ENCODE measurements at places on chromosomes 13 and 19. TPM values are rescaled to one million over a fixed set of nuclear protein-coding genes. Genes with fewer than 3 reads are reported as not detected.

SIGLEC5 gene
- total RNA-seq: 0.94 TPM

PLK5 gene
- not detected for total RNA-seq

DNA sequence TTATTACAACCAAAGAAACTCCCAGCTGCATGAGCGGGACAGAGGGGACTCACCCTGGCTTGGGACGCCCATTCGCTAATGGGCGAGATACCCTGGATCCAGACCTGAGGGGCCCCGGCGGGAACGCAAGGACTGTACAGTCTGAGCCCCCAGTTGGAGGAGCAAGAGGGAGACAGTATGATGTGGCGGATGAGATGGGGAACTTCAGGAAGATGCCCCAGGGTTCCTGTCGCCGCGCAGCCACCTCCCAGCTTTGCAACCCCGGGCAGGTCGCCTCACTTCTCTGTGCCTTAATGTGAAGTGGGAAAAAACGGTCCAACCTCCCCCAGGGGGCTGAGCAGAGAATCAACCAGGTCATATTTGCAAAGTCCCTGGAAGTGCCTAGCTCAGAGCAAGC lies 2.5 kb downstream of the NPAS1 start:
- no peak for DNase-seq

- DNase-seq: no peak
Observed at GRCh38 chr19:49515767-49516166, 3.3 kb downstream of the FCGRT start.

DNA sequence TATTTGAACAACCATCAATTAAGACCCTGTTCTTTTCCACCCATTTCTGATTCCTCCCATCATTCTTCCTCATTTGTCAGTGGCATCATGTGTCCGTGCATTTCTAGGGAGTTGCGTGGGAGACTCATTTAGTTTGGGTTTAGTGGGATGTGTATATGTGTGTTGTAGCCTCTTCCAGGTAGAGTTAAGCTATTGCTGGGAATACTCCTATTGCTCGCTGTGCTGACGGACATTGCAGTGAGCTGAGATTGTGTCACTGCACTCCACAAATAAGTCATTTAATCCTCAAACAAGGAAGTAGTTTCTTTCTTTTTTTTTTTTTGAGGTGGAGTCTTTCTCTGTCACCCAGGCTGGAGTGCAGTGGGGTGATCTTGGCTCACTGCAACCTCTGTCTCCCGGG lies 42.2 kb upstream of the RCBTB2 start:
- no peak for DNase-seq

GRCh38 chr13:110070046-110070445 lies 236.9 kb downstream of the COL4A1 start:
- no peak for DNase-seq

Measured in cardiac septum (tissue), 1 donor.